ENCODE measurements at places on chromosomes 1 and 21.

- no peak for DNase-seq
These were observed 27.1 kb downstream of the RNF115 start for GRCh38 chr1:145796753-145797152.

- peak; percentile 70 for DNase-seq
These were observed 139.0 kb downstream of the RASAL2 start for GRCh38 chr1:178232949-178233348.

GRCh38 chr1:167273027-167273800, 52.5 kb downstream of the POU2F1 start:
- no peak for DNase-seq

GRCh38 chr1:15311880-15312279, 64.9 kb downstream of the FHAD1 start:
- DNase-seq: no peak

GRCh38 chr1:178417858-178418257, 78.9 kb downstream of the CLEC20A start:
- DNase-seq: peak; percentile 63

DNA sequence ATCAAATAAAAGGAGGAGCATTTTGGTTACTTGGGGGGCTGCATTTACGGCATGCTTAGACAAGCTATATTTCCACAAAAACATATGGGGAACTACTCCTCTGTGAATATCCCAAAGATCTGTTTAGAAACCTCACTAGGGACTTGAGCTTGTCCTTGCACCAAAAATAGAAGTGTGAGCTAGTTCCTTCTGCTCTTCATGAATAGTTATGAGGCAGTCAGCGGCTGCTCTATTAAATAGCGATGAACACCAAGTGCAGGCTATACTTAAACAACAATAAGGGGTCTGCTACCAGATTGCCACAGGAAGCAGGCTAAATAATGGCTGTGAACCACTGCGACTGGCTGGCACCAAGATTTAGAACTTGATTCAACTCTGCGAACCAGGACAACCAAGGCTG, 190.1 kb downstream of the PCP4 start:
- DNase-seq: no peak

DNA sequence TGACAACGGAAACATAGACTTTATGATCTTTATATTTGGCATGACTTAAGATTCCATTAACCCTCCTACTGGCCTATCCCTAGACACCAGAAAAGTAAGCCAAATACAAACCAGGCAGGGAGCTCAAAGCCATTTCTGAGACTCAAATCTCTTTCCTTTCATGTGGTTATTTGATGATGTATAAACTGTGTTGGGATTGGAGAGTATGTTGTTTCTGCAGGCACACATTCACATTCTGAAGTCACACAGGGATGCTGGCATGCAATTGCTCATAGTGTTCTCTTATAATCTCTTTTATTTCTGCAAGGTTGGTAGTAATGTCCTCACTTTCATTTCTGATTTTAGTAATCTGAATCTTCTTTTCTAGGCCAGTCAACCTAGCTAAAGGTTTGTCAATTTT, 5.8 kb downstream of the ZMYND12 start:
- DNase-seq: no peak

- no peak for DNase-seq
These were observed 486 bp upstream of the DSTYK start for GRCh38 chr1:205211839-205212536.

DNA sequence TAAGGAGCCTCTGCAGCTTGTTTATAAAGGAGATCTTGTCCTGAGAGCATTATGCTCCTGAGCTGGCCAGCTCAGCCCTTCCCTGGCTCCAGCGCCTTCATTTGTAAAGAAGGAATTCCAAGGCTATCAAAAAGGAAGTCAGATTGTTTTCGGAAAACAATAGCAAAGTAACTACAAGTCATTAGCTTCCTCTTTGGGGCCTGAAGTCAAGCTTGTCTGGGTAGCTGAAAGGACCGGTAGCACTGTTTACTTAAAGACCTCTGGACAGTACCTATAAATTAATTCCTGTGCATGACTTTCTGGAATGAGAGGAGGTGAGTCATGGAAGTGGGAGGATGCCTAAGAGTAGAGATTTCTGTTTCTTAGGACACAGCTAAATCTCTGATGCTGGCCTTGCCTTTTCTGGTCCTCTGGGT, 20.7 kb upstream of the GJA5 start:
- DNase-seq: no peak

DNA sequence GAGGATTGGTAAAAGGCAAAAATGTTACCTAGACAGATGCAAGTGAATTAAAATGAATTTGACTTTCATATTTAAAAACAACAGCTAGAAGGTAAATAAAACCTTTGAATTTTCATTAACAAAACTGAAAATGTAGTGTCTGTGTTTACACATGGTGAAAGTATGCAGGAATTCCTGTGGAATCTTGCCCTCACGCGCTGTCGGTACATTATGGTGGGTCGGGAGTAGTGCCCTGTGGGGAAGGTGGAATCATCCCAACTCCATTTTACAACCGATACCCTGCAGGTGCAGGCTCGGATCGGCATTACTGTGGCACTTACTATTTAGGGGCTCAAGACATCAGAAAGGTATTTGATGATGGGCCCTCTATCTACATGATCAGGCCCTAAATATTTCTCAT, 197.2 kb upstream of the MAP1LC3C start:
- DNase-seq: no peak

GRCh38 chr21:14492931-14493330, 53.2 kb downstream of the SAMSN1 start:
- DNase-seq: no peak
